Islet precursor cell (in vitro differentiated cells): ENCODE measurements at places on chromosomes 5 and 9.

- peak; percentile 23 for DNase-seq
These were observed 20.5 kb upstream of the MEIKIN start for GRCh38 chr5:131965826-131966415.

DNA sequence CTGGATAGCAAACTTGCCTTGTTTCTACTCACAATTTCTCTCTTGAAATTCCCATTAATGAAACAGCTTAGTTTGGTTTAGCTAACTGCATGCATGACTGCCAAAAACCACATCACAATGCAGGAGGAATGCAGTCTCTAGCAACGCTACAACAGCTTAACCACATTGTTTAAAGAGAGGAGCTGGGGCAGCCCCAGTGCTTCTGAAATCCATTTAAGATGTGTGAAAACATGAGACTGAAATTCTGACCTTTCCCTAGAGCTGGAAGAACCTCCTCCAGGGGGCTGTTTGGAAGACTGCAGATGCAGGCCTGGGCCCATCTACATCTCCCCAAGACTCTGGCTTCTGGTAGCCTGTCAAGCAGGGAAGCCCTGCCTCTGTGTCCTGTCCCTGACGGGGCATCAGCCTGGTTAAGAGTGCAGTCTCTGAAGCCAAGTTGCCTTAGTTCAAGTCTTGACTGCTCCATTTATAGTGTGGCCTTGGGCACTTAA, 157.1 kb downstream of the ZNF462 start:
- DNase-seq: peak; percentile 74

DNA sequence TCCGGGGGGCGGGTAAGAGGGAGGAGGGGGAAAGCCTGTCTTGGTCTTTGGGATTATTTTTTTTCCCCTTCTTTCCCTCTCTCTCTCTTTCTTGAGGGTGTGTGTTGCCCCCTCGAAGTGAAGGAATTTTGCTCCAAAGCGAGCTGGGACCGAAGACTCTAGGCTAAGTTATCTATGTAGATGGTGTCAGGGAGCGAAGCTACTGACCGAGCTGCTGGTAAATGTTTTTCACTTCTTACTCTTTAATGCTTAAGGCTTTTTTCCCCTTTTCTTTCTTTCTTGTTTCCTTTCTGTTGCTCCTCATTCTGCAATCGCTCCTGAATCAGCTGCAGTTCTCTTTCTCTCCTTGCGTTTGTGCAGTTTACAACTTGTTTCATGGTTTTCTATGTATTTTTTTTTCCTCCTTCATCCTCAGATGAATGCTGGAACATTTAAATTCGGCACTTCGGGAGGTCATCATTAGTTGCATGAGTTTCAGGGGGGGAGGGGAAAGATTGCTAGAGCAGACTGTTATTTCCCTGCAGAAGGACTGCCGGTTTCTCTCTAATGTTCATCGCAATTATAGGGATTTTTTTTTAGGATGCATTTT, 1312.0 kb upstream of the WWC1 start:
- DNase-seq: no peak

DNA sequence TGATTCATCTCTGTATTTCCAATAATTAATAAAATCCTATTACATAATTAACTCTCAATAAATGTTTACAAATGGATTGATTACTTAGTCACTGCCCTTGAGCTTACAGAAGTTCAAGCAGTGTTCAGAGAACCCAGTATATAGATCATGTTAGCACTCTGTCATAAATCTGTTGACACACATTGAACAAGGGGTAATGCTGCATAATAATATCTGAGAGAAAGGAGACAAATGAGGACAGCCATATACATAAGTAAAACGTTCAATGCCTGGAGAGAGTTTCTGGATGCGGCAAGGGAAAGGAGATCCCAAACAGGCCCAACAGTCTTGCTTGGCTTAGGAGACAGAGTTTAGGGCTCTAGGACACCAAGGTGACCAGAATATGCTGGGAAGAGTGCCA, 270.2 kb downstream of the FBXL17 start:
- no peak for DNase-seq

GRCh38 chr5:10145923-10146401, 103.7 kb downstream of the ATPSCKMT start:
- DNase-seq: peak; percentile 32

GRCh38 chr9:40925149-40925548, 203.3 kb downstream of the FOXD4L6 start:
- DNase-seq: no peak

- peak; percentile 85 for DNase-seq
These were observed 28.4 kb downstream of the SEMA6A start for GRCh38 chr5:116546033-116546742.
